ENCODE measurements at places on chromosomes 1 and 21.

- DNase-seq = no peak
Measured at GRCh38 chr1:44246806-44247205, 33.5 kb downstream of the DMAP1 start.

DNA sequence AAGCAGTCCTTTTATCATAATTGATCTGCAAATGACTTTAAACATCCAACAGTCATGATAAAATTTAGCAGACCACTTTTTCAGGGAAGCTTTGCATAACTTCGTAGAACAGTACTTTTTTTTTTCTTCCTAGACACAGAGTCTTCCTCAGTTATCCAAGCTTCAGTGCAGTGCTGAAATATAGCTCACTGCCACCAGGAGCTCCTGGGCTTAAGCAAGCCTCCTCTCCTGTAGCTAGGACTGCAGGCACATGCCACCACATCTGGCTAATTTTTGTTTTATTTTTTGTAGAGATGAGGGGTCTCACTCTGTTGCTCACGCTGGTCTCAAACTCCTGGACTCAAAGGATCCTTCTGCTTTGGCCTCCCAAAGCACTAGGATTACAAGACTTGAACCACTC, 3.8 kb downstream of the F13B start:
- DNase-seq = no peak

GRCh38 chr1:178361847-178362246, 134.9 kb downstream of the CLEC20A start:
- DNase-seq = no peak

DNA sequence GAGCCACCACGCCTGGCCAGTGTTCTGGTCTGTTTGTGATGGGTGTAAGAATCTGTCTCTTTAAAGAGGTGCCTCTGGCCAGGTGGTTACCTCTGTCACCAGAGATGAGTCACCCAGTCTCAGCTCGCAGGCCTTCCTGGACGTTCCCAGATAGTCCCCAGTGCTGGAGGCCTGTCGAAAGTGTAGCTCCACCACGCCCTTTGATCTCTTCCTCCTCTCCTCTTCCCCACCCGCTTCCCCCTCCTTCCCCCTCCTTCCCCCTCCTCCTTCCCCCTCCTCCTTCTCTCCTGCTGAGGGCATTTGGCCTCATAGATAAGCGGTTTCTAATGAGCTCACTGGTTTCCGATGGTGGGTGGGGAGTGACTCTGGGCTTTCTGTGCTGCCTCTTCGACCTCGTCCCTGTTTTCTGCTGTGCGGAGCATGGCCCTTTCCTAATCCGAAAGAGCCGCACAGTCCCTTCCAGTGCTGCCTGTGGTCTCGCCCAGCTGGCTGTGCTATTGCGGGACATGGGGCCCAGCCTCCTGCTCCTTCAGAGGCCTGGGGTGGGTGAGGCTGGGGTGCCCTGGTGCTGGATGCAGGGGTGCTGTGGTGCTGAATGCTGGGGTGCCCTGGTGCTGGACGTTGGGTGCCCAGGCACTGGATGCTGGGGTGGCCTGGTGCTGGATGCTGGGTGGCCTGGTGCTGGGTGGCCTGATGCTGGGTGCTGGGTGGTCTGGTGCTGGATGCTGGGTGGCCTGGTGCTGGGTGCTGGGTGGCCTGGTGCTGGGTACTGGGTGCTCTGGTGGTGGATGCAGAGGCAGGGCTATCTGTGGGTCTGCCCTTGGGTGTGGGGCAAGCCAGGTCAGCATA, 19.2 kb downstream of the AGPAT3 start:
- DNase-seq = peak; percentile 97

GRCh38 chr1:243848858-243849420, 1.1 kb downstream of the AKT3 start:
- DNase-seq = peak; percentile 69

- DNase-seq = no peak
Measured at GRCh38 chr1:24640288-24640687, 2.8 kb upstream of the SRRM1 start.

GRCh38 chr1:9371391-9371935, 78.8 kb downstream of the SPSB1 start:
- no peak for DNase-seq

GRCh38 chr1:24898152-24898908, 31.7 kb downstream of the RUNX3 start:
- DNase-seq = peak; percentile 68

GRCh38 chr1:24714859-24715520, 30.3 kb upstream of the CLIC4 start:
- no peak for DNase-seq

DNA sequence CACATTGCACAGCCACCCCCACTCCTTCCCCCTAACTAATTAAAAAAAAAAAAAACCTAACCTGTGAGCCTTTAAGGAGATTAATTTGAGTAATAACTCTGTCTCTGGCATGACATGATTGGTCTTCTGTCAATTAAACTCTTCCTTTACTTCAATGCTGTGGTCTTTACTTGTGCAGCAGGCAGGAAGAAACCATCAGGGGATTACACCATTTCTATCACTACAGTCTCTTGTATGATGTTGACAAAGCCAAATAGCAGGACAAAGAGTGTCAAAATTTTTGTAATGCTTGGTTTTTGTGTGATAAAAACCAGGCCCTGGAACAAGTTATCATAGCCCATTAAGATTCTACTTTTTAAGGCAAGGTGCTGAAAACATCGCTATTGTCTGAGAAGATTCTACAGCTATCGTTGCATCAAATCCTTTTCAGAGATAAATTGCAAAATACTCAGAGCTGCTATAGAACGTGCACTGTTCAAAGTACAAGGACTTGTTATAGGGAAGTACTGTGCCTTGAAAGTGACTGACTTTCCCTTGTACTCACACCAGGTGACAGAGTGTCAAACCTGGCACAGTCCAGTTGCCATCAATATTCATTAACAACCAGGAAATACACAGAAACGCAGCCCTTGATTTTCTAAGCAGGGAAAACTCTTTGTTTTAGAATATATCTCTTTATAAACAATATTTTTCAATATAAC, 37.7 kb downstream of the LHX9 start:
- no peak for DNase-seq
